Stimulated activated CD8-positive, alpha-beta memory T cell treated with anti-CD3 and anti-CD28 coated beads, Interleukin-7, amount 100 ng/mL, for 1 hour (primary cell): ENCODE measurements at places on chromosomes 7 and 10.

DNA sequence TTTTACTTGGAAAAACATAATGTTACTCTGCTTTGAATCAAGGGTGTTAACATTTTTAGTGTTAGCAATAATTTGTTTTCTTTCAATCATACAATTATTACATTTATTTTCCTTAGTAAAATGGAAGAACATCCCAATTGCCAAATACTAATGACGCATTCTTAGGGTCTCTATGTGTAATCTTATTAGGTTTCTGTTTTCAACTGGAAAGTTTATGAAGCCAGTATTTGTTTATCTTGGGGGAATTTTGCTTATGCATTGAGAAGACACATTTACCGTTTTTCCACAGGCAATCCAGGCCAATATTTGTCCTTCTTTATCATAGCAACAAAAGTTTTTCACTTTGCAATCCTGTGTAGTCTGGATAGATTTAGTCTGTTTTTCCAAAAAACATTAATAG lies 134.5 kb downstream of the CPED1 start:
- no peak for DNase-seq

DNA sequence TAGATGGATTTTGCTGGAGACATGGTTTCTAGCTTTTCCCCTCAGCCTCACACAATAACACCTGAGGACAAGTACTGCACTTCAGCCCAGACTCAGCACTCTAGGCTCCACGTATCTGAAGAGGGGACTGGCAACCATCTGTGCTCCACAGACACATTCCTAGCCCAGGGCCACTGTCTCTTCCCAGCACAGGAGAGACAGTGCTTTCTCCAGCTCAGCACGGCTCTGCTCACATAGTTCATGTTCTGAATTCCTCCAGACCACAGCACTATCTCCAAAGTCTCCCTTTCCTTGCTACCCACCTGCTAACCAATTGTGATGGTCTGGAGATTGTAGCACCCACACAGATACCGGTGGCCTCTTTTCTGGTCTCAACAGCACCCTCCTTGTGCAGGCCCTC lies 114.5 kb downstream of the HTR7 start:
- DNase-seq: no peak

DNA sequence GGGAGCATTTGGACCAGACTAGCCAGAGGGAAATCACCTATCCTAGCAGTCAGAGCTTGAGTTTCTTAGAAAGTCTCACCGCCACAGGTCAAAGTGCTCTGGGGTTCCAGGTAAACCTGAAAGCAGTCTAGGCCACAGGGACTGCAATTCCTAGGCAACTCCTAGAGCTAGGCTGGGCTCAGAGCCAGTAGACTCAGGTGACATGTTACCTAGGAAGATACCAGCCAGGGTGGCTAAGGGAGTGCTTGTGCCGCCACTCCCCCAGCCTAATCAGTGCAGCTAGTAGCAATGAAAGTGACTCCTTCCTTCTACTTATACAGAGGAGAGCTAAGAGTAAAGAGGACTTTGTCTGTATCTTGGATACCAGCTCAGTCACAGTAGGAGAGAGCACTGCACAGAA lies 348.7 kb upstream of the HPS1 start:
- DNase-seq: no peak

DNA sequence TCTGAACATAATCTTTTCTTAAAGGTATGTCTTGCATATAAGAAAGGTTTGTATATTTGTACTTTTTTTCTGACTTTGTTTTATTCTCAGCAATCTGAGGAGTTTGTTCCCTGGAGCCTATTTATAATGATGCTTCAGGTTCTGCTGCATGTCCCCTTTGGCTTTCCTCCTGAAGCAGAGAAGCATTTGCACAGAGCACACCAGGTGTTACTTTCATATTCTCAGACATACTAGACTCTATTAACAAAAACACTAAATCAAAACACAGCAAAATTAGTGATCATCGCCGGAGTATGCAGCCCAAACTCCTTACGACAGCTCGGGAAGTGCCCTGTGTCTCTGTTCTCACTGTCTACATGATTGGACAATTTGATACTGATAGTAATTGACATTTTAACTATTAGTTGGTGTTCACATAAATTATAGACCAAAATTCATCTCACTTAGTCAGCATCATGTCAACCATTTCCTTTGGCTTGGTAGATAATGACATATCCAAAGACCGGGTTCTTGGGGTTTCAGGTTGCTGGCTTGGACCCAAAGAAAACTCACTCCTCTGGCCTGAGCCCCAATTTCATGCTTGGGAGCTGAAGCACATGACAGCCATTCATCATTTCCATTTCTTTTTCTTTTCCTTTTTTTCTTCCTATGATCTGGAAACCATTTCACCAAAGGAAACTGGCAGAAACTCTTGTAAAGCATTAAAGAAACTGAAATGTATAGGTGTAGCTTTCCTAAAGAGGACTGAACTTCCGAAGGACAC lies 400.1 kb upstream of the NRP1 start:
- no peak for DNase-seq

DNA sequence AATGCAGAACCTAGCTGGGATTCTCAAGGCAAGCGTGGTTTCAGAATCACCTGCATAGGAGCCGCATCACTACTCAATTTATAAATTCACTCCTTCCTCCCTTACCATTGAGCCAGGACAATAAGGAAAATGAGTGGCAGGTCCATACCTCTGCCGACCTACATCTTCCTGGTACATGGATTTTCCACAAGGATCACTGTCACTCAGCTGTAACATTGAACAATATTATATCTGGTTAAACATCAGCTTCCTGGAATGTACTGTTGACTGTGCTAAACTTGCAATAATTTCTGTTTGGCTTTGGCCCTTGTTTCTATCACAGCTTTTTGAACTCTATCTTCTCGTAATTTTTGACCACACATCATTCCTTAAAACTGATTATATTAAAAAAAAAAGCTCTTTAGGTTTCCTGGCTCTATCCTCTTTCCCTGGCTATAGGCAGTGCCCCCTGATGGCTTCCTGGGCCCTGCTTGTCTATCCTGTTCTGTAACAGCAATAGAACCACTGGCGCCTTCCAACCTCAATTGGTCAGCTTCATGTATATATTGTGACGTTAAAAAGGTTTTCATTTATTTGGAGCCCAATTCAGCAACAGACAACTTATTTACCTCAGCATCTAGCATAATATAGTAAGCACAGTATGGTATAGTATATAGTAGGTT lies 59.2 kb downstream of the RNLS start:
- DNase-seq: no peak

- no peak for DNase-seq
Observed at GRCh38 chr10:335151-335800, 200.0 kb downstream of the ZMYND11 start.

GRCh38 chr7:148395990-148396716 lies 194.4 kb upstream of the C7orf33 start:
- no peak for DNase-seq

DNA sequence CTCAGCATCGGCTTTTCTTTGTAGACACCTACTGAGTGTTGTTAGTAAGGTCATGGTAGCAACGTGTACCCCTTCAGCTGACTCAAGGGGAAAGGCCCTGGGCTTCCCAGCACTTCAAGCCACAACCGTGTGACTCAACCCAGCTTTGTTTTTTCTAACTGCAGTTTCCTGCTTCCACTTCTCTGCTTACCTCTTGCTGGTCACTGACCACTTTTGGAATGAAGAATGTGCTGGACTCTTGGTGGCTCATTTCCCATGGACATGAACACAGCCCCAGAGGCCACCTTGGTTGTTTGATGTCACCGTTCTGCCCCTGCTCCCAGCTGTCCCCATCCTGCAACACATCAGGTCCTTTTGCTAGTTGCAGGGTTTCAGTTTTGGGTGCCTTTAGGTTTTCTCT lies 69.5 kb upstream of the ZNF438 start:
- DNase-seq: peak; percentile 3

- DNase-seq: no peak
Observed at GRCh38 chr7:17236171-17236570, 62.3 kb upstream of the AHR start.

- DNase-seq: no peak
Observed at GRCh38 chr7:88111140-88111743, 108.6 kb downstream of the SRI start.

DNA sequence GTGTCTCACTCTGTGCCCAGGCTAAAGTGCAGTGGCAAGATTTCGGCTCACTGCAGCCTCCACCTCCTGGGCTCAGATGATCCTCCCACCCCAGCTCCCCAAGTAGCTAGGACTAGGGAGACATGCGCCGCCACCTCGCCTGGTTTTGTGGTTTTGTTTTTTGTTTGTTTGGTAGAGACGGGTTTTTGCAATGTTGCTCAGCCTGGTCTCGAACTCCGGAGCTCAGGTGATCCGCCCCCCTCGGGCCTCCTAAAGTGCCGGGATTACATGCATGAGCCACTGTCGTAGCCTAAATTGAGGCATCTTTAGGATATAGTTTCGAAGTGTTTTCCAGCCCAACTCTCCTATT lies 781 bp downstream of the ZNF727 start:
- no peak for DNase-seq
